ENCODE measurements at places on chromosomes 5 and 9.

- DNase-seq, result no peak
Measured at GRCh38 chr5:96329886-96330529, 103.0 kb downstream of the PCSK1 start.

DNA sequence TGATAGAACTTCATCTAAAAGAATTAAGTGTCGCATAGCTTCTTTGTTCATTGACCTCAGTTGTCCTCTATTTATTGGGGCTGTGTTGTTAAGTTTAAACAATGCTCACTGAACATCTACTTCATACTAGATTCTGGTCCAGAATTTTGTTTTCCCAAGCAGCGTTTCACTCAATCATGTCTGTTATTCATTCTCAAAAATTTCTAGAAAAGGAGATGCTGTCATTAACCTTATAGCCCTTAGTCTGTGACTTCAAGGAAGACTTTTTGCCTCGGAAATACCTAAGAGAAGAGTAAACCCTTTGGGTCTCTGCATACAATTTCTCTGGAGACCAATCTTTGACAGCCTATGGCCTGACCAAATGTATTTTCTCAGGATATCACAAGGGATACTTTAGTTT, 171.7 kb downstream of the FGF1 start:
- DNase-seq, result no peak

DNA sequence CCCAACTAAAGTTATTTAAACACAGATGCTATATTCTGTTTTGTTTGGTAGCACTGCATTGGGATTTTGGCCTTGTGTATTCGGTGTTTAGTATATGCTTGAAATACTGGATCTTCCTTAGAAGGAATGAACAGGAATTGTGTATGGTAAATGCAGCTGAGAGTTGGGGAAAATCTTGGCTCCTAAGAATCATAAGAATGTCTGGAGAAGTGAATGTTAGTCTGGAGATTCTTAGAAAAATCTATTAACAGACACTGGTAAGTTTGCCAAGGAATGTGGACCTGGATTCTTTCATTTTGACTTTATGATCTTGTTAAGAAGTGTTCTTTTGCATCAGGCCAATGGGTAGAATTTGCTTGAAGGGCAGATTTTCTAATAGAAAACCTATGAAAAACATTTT, 38.9 kb downstream of the SNX30 start:
- no peak for DNase-seq

GRCh38 chr5:134088994-134089560, 25.4 kb upstream of the TCF7 start:
- no peak for DNase-seq

DNA sequence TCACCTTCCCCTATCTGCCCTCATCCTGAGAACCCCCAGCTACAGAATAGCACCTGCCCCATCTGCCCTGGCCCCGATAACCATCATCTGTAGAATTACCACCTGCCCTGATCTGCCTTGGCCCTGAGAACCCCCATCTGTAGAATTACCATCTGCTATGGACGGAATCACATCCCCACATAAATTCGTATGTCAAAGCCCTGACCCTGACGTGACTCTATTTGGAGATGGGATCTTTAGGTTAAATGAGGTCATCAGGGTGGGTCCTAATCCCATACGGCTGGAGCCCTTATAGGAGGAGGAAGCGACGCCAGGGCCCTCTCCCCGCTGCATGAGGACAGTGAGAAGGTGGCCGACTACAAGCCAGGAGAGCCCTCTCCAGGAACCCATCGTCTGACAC, 32.6 kb downstream of the SARDH start:
- no peak for DNase-seq

DNA sequence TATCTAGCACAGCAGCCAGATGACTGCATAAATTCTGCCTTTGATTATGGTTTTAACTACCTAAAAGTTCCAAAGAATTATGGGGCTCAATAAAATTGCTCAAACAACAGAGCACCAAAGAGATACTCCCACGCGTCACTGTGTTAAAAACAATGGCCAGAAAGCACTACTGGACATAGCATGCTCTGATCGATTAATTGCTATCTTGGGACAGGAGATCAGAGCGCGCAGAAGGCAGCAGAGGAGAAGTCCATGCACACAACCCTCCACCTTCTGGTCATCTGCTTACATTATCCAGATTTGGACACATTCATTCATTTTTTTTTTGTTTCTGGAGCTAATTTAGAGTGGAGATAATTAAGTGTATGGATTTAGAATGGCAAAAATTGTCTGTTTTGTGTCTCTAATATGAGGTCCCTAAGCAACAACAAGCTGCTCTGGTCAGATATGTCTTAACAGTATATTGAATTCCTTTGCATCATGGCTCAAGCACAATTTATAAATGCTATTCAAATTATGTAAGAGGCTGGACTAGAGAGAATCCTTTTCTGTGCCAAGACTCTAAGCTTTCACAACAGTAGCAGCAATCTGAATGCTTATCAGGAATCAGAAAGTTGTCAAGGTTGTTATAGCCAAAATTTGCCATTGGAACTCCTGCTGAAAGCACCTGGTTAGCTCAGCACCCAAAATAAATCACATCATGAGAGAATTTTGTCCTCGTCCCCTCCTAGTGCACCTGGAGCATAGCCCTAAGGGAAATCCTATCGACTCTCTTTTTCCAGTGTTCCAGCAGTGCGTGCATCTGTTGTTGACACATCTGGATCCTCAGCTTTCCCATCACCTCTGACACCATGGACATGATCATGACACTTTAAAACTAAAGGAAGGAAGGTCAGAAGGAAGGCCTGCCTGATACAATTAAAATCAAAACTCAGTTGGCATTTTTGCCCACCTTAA, 98.6 kb upstream of the HMHB1 start:
- DNase-seq, result no peak
